ENCODE measurements at places on chromosomes 7 and 10.

- no peak for DNase-seq
These were observed 26.3 kb downstream of the CFAP70 start for GRCh38 chr10:73332379-73332778.

DNA sequence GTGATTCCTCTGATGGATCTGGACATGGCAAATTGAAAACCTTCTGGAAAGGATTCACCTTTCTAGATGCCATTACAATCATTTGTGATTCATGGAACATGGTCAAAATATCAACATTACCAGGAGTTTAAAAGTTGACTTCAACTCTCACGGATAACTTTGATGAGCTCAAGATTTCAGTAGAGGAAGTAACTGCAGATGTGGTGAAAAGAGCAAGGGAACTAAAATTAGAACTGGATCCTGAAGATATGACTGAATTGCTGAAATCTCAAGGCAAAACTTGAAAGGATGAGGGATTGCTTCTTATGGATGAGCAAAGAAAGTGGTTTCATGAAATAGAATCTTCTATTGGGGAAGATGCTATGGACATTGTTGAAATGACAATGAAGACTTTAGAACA is 293.6 kb downstream of the ARHGAP12 start:
- DNase-seq, result no peak

DNA sequence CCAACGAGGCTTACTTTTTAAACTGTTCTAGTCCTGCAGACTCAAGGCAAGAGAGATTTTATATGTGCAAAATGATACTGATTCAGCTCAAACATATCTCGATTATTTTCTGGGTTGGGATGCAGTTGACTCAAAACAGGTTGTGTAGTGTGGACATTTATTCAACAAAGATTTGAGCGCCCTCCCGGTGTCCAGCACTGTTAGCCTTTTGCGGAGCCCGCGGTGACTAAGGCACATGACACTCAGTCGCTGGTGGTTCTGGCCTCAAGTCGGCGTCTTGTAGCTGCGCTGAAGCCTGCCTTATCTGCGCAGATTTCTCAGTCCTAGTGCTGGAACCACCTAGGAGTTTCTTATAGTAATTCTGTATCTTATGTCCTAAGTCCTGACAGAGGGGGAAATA is 938 bp upstream of the CADPS2 start:
- DNase-seq, result peak; percentile 64

DNA sequence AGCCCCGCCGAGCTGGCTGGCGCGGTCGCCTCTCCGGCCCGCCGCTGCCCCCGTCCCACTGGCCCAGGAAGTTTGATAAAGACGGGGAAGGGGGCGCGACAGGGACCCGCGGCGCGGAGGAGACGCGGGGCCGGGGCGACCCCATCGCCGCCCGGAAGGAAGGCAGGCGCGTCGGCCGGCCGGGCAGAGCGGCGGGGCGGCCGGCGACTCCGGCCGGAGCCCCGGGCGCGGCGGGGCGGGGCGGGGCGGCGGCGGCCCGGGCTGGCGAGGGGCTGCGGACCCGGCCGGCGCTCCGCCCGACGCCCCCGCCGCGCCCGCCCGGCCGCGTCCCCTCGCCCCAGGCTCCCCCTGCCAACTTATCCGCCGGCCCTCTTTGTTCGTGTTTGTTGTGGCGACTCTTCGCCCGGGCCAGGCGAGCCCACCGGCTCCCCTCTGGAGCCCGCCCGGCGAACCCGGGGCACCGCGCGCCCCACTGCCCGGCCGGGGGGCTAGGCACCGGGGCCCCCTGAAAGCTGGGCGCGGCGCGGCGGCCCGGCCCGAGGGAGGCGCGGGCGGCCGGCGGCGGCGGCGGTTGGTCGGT is 571 bp downstream of the KDM7A start:
- DNase-seq, result no peak

- no peak for DNase-seq
These were observed 4.4 kb upstream of the MYL7 start for GRCh38 chr7:44145479-44145968.

DNA sequence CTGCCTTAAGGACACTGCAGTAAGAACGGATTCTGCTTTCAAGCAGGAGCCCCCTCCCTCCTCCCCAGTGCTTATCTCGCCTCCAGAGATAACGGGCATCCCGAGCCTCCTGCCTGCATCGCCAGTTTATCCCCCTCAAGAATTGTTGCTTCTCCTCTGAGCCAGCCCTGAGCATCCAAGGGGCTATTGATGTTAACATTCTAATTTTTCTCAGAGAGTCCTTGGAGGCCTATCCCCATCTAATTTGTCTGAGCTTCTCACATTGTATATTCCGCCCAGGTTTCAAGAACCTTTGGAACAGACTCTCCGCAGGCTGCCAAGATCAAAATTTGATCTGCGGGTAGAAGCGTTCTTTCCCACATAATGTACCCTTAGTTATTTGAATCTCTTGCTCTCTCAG is 180.0 kb downstream of the GFRA1 start:
- no peak for DNase-seq

GRCh38 chr10:35191523-35191922 is 64.9 kb downstream of the CREM start:
- no peak for DNase-seq

DNA sequence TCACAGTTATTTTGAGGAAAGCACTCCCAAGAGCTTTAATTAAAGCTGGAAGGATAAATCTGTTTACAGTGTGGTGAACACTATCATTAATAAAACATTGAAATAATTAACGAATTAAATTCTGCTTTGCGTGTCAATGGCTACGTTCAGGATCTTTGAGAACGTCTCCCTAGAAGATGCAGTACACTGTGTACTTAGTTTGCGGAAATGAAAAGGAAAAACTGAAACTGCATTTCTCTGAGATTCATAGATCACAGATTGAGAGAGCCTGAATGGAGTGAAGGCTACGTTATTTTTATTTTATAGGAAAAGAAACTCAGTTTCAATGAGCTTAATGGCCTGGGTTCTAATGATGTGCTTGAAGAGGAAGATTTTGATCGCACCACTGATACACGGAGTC is 85.3 kb downstream of the NRP1 start:
- no peak for DNase-seq

- DNase-seq, result no peak
These were observed 13.4 kb downstream of the EBF3 start for GRCh38 chr10:129950676-129951075.

GRCh38 chr7:43546231-43546630 is 36.7 kb upstream of the STK17A start:
- DNase-seq, result no peak

DNA sequence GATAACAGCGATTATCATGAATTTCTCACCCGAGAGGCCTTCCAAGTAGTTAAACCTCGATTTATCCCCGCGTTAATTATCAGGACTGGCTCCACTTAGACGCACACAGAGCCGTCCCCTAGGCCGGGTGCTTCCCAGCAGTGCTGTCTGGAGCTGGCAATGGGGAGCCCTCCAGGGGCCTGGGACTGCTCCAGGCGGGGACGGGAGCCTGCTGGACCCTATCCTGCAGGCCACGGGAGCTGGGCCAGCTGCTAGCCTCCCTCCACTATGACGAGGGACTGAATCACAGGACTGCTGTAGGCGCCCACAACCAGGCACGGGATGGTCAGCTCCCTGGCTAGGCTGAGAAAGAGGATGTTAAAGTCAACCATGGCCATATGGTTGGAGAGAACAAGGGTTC is 229.1 kb downstream of the ELFN1 start:
- DNase-seq, result peak; percentile 35

DNA sequence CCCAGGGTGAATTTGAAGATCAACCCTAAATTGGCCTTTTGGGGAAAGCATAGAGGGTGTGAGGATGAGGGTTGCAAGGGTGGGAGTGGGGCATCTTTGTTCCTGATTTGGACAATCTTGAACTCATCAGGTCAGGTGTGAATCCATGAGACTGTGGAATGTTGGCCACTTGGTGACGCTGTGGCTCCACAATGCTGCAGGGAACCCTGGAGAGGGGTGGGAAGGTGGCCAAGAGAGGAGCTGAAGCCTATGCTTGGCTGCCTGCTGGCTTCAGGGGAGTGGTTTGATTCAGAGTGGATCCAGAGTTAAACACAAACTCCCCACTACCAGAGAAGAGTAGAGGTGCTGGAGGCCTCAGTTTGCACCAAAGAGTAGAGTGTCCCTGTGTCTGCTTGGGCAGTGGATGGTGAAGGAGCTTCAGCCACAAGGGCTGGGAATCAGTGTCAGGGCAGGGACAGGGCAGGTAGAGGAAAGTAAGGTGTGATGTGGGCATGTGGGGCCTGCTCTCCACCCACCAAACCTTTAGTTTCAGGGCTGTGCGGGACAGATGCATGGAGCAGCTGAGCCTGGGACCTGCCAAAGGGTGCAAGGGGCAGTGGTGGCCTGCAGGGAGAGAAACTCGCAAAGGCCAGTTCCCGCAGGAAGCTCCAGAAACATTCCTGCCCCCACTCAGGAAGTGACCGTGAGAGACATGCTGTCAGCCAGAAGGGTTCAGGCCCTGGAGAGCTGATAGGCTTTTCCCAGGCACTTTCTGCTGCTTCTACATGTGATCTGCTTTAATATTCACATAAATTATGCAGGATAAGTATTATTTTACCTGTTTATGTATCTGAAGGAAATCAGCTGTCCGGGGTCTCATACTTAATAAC is 81.0 kb upstream of the PRSS58 start:
- peak; percentile 61 for DNase-seq

GRCh38 chr7:158072991-158073730 is 514.5 kb downstream of the PTPRN2 start:
- DNase-seq, result no peak

DNA sequence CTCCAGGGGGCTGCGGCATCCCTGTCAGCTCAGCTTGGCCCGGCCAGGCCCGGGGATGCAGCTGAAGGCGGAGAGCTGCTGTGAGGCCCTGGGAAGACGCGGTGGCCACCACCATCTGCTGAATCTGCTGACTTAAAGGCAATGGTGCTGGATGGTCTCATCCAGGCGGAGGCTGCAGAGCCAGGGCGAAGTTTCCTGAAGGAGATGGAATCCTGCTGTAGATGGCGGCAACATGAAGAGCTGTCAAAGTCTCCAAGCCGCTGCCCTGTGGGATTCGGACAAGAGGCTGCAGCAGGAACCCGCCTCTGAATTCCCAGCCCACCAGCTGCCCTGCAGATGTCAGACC is 200.1 kb downstream of the PTPRN2 start:
- DNase-seq, result no peak

DNA sequence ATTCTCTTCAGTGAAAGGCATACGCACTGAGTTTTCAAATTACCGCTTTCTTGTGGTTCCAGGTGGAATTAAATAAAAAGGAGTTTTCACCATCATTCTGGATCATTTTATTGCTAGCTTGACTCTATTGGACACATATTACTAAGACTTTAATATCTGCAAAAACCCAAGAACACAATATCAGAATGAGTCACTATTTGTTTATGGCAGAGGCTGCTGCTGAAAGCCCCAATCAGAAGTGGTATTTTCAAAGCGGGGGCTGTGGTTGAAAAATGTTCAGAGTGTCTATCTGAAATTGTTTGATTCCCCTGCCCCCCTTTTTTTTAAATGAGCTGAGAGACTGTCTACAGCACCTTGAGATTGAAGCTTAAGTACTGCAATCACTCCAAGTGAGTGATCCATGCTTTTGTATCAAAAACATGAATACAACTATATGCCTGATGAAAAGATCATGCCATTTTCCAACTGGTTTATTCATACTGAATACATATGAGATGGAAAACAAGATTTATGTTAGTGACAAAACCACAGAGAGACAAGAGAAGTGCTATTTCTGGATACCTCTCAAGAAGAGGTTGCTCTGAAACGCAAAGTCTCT is 376.4 kb downstream of the HTR7 start:
- DNase-seq, result peak; percentile 26

- DNase-seq, result no peak
These were observed 373.1 kb downstream of the MALRD1 start for GRCh38 chr10:19421674-19422073.

- peak; percentile 60 for DNase-seq
These were observed 337.5 kb upstream of the KCND2 start for GRCh38 chr7:119935418-119936025.

DNA sequence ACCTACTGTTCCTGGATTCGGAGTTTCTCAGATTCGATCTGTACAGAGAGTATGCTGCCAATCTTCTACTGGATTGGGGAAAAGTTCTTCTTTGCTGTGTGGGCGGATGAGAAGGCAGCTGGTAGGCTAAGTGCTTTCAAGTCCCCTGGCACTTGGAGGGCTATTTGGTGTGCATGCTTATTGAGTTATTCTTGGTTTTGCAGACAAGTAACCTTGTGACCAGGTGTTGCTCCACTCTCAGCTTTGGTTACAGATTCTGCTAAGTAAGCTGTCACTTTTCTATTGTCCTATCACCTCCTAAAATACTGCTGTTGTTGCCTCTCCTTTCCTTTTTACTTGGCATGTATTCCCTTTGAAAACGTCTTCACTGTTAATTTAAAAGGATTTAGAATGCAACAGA is 1375.1 kb upstream of the LRRTM3 start:
- no peak for DNase-seq

GRCh38 chr10:84665883-84666463 is 337.6 kb downstream of the CCSER2 start:
- DNase-seq, result peak; percentile 56

DNA sequence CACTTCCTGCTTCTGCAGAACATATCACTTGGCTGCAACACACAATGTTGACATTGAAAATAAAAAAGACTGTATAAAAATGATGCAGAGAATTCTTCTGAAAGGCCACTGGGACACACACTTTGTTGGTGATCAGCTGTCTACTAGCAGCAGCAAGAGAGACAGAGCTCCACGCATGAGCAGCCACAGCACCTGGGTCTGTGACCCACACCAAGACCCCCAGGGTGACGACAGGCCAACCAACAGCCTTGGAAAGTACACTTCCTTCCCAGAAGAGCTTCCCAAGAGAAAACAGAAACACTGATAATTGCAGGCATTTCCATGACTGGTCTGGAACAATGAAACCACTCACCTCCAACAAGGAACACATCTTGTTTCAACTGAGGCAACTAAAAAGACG is 239.0 kb downstream of the DIP2C start:
- no peak for DNase-seq

- DNase-seq, result no peak
These were observed 9.6 kb downstream of the SMC3 start for GRCh38 chr10:110577056-110577455.

- no peak for DNase-seq
These were observed 39.0 kb downstream of the CDH23 start for GRCh38 chr10:71435571-71436267.

DNA sequence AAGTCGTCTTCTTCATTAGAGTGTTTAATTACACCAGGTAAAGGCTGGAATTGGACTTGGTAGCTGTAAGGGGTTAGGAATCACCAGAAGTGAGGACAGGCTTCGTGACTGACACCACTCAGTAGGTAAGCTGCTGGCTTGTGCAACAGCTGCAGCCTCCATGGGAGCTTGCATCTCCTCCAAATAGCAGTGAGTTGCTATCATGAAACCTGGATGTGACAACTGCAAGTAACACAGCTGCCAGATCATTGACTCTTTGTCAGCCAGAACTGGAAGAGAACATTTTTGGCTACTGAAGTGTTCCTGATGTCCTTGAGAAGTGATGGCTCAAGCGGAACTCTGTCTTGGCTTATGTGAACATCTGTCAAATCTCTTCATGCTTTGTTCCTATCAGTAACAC is 64.1 kb upstream of the MSRB2 start:
- no peak for DNase-seq

GRCh38 chr10:58642283-58642682 is 129.6 kb downstream of the BICC1 start:
- DNase-seq, result peak; percentile 45

All from PC-3 (cell line).